ENCODE measurements at places on chromosomes 6 and 20.

DNA sequence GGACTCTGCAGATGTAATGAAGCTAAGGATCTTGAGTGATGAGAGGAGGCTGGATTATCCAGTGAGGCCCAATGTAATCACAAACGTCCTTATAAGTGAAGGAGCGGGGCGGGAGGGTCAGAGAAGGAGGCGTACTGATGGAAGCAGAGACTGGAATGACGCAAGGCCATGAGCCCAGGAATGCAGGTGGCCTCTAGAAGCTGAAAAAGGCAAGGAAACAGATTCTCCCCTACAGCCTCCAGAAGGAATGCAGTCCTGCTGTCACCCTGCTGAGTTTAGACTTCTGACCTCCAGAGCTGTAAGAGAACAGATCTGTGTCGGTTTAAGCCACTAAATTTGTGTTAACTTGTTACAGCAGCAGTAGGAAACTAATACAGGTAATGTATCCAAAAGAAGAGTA, 227.9 kb downstream of the PTPRT start:
- no peak for DNase-seq

- DNase-seq = no peak
These were observed 466.9 kb upstream of the NRSN1 start for GRCh38 chr6:23659125-23659524.

DNA sequence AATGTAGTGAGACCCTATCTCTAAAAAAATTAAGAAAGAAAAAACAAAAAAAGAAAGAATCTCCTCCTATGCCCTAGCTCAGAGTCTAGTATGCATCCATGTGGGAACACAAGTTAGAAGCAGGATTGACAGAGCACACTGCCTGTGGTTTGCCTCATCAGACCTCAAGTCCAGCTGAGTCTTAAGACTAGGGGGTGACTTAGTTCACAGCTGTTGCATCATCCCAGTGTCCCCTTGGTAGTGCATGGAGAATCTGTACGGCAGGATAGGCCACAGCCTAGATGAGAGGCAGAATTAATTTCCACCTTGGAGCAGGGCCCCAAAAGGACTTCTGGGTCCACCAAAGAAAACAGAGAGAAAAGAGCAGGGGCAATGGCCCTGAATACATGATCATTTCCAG, 13.7 kb downstream of the PNPLA1 start:
- no peak for DNase-seq

- no peak for DNase-seq
These were observed 147.2 kb downstream of the TFAP2C start for GRCh38 chr20:56776345-56776744.

GRCh38 chr20:51750770-51751388, 17.3 kb downstream of the ATP9A start:
- DNase-seq = no peak

GRCh38 chr6:156844089-156844488, 66.9 kb downstream of the ARID1B start:
- DNase-seq = no peak

GRCh38 chr6:156396068-156396771, 381.0 kb upstream of the ARID1B start:
- DNase-seq = no peak

- DNase-seq = no peak
These were observed 165.2 kb downstream of the AIG1 start for GRCh38 chr6:143225929-143226328.

DNA sequence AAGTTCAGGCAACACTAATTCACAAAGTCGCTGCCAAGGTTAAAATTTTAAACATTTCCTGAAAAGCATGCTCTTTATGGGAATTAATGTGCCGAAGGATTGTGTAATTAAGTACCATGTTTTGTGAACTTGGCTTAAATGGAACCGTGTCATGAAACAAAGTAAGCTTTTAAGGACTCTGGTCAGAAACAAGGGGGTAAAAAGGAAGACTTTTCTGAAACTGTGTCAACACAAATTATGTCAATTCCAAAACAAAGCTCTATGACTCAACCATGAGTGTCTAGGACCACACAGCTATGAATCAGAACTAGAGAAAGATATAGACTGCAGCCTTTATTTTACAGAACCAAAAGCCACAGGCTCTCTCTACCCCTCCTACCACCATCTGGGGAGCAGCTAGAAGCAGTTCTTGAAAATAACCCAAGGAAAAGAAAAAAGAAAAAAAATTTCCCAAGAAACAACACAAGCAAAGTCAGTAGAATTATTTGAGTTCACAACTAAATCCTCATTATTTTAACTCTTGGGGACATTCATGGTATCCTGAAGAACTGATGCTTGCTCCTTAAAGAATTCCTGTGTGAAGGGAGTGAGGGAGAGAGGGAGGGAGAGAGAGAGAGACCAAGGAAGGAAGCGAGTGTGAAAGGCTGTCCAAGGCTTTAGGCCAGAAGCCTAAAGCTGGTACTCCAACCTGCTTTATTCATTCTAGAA, 81.9 kb downstream of the ZMYND8 start:
- peak; percentile 97 for DNase-seq

- peak; percentile 23 for DNase-seq
These were observed 142.8 kb downstream of the ADGB start for GRCh38 chr6:146741609-146742008.

- DNase-seq = no peak
These were observed 598.3 kb upstream of the HS3ST5 start for GRCh38 chr6:114941078-114941477.

GRCh38 chr20:9491324-9491723, 23.1 kb upstream of the LAMP5 start:
- DNase-seq = no peak

- no peak for DNase-seq
These were observed 163.0 kb downstream of the RIMS1 start for GRCh38 chr6:72049376-72049775.

DNA sequence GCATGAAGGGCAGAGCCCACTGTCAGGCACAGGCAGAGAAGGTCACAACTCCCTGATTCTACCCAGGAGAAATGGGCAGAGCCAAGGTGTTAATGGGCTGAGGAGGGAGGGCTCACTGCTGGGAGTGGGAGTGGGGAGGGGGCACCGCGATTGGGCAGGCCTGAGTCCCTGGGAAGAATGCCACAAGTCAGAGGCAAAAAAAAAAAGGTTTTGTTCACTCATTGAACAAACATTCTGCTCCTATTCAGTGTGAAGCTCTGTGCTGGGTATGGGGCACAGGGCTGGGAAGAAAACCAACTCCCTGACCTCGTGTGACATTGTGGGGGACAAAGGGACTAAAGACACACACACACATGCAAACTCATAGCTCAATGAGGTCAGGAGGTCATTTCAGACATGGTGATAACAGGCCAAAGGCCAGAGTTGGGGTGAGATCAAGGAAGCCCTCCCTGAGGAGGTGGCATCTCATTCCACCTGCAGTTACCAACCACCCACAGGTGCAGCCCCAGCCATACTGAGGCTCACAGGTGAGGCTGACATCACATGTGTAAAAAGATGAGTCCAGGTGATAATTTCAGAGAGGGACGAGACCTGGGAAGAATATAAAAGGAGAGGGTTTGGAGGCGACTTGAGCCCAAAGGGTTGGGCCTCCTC, 3.2 kb upstream of the PMEPA1 start:
- no peak for DNase-seq

DNA sequence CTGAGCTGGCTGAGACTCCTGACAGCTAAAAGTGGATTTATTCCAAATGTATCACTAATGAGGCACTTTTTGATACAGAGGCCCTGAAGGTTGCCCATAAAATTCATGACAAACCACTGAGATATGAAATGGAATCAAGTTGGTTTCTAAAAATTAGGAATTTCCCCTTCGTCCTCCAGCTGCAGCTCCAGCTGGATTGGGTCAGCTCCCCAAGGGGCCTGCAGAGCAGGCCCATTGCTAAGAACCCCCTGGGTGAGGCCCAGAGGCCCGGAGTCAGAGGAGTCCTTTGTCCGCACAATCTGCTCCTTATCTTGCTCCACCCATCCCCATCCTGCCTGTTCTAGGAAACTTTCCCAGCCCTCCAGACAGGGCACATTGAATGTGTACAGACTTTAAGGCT, 163.5 kb upstream of the TOP1 start:
- no peak for DNase-seq

DNA sequence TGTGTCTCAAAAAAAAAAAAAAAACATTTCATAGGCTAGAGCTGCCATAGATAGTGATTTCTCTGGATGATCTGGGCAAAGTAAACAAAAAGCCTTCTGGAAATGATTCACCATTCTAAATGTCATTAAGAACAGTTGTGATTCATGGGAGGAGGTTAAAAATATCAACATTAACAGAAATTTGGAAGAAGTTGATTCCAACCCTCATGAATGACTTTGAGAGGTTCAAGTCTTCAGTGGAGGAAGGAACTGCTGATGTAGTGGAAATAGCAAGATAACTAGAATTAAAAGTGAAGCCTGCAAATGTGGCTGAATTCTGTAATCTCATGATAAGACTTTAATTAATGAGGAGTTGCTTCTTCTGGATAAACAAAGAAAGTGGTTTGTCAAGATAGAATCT, 26.8 kb upstream of the MMP24 start:
- peak; percentile 48 for DNase-seq

GRCh38 chr20:19715986-19716385, 42.1 kb upstream of the RIN2 start:
- no peak for DNase-seq

DNA sequence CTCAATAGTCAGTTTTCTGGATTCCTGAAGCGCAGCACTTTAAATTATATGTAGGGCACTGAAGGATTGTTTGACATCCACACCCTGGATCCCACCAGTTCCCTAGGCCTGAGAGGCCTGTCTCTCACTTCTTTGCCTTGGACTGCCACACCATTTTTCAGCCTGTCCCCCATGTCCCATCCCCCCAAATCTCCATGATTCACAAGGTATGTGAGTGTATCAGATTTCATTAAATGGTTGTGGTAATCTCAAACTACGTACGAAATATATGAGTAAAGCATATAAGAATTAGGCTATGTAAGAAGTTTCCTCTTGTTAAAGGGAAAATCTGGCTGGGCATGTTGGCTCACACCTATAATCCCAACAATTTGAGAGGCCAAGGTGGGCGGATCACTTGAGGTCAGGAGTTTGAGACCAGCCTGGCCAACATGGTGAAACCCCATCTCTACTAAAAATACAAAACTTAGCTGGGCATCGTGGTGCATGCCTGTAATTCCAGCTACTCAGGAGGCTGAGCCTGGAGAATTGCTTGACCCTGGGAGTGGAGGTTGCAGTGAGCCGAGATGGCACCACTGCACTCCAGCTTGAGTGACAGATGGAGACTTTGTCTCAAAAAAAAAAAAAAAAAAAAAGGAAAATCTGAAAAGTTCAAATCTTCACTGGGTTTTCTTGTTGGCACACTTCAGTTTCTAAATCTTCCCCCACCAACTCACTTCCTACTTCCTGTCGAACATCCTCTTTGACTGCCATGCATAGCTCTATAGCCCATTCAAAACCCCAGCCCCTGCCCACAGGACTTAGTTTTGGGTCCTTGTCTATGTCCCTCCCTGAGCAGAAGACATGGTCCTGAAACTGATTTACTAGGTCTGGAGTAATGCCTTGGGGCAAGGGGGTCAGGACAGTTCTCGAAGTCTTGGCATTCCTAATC, 97.3 kb upstream of the SHLD1 start:
- DNase-seq = peak; percentile 94

- no peak for DNase-seq
These were observed 361.8 kb downstream of the DOK5 start for GRCh38 chr20:54837226-54837625.

DNA sequence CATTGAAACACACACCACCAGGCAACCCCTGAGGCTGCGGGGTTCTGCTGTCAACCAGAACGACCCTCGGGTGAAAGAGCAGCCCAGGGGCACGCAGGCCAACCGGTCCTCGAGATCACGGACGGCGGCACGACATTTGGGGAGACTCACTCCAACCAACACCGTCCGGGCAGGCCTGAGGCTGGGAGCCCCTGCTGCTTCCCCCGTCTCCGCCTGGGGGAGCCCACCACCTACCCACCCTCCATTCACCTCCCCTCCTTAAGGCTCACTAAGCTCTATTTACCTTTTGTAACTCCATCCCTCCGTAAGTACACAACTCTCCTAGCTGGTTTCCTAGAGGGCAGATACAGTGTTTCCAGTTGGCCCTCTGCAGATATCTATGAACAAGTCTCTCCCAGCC, 971.3 kb upstream of the DEFB115 start:
- no peak for DNase-seq

DNA sequence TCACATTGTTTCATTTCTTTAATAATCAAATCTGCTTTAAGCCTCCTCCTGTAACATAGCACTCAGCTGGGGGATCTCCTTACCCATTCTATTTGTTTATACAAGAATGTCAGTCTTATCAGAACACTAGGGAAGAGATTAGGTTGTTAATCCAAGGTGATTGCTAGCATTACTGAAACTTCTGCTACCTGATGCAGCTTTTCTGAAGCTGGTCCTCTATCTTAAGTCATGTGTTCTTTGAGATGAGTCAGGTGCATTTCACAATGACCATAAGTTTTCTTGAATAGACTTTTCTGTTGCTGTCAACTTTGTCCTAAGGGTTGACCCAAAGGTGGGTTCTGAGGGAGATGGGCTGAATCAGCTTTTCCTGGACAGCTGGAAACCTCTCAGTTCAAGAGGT, 60.7 kb upstream of the SYNCRIP start:
- no peak for DNase-seq

DNA sequence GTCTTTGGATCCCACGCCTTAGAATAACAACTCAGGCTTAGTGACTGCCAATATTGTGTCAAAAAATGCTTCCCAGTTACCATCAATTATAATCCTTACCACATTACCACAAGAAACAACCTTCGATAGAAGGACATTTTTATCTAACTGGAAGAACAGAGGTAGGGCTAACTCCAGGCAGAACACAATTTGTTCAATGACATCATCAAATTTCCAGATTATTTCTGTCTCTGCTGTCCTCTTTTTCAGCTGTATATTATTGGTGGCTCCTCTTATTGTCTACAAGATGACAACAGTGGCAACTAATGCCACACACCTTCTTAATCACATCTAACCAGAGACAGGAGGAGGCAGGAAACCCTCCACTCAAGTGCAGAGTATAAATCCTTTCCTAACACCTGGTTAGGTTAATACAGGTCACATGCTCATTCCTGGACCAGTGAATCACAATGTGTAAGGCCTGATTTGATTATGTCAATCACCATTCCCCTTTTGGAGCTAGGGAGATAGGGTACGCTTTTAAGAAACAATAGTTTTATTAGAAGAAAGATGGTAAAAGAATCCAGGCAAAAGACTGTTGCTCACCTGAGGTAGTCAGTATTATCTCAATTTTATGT, 18.0 kb downstream of the KHDC1L start:
- DNase-seq = peak; percentile 44

- DNase-seq = peak; percentile 65
These were observed 27.3 kb downstream of the PKIG start for GRCh38 chr20:44609516-44610312.

GRCh38 chr6:42071881-42072583, 21.7 kb downstream of the TAF8 start:
- no peak for DNase-seq

GRCh38 chr20:25061103-25061799, 3.3 kb upstream of the ACSS1 start:
- no peak for DNase-seq

- no peak for DNase-seq
These were observed 13.4 kb upstream of the THEMIS start for GRCh38 chr6:127914240-127914639.

- peak; percentile 46 for DNase-seq
These were observed 744 bp downstream of the RAB23 start for GRCh38 chr6:57221191-57221935.
